ENCODE measurements at places on chromosomes 4 and X. TPM values are rescaled to one million over a fixed set of nuclear protein-coding genes. Genes with fewer than 3 reads are reported as not detected.

Gene SERTM2
- not detected for total RNA-seq

Gene PDE6B
- not detected for total RNA-seq

Gene XAGE1B
- 220 TPM for total RNA-seq

Gene SULT1E1
- not detected for total RNA-seq

Gene RUFY3
- 6.9 TPM for total RNA-seq

Gene LRCH2
- total RNA-seq: 0.03 TPM

Gene NEUROG2
- not detected for total RNA-seq

Gene NSUN7
- total RNA-seq: 0.42 TPM

Gene MRPS18C
- 59.6 TPM for total RNA-seq

Gene LRP2BP
- total RNA-seq: 0.14 TPM

Gene FAM9B
- not detected for total RNA-seq

Gene ANOS1
- not detected for total RNA-seq

Gene ASMT
- total RNA-seq: 0.53 TPM

Gene SPIN2A
- total RNA-seq: 0.11 TPM

Gene ARHGAP36
- not detected for total RNA-seq

Gene ADH1A
- total RNA-seq: not detected

Gene TCEANC
- 0.59 TPM for total RNA-seq

Gene EGF
- total RNA-seq: 0.33 TPM

Gene GSX2
- not detected for total RNA-seq

Gene TCEAL2
- not detected for total RNA-seq

Gene ADAM29
- total RNA-seq: not detected

Gene EDA
- total RNA-seq: 0.41 TPM

Gene TMSB15C
- 0.16 TPM for total RNA-seq

Gene DDIT4L
- total RNA-seq: 0.27 TPM

Gene CXCR3
- total RNA-seq: 0.10 TPM

Gene FAAH2
- 0.12 TPM for total RNA-seq

Gene ERAS
- not detected for total RNA-seq

Gene SPARCL1
- total RNA-seq: not detected

Gene UCHL1
- total RNA-seq: 964 TPM

Gene PSAPL1
- 0.33 TPM for total RNA-seq

Gene OCIAD2
- 104 TPM for total RNA-seq

Gene CFAP99
- 0.06 TPM for total RNA-seq

Gene RFC1
- 17.7 TPM for total RNA-seq

Gene GPR34
- 0.14 TPM for total RNA-seq

Gene ARMCX1
- 0.33 TPM for total RNA-seq

Gene CLCN4
- 3.6 TPM for total RNA-seq

Gene DRD5
- total RNA-seq: not detected

Gene RBM46
- total RNA-seq: not detected

Gene PDZD4
- 3.4 TPM for total RNA-seq

Gene NDUFA1
- 317 TPM for total RNA-seq

Gene PRDM5
- 5.3 TPM for total RNA-seq

Gene FHDC1
- total RNA-seq: 0.71 TPM

Gene NXF2B
- total RNA-seq: not detected

Gene NPFFR2
- not detected for total RNA-seq

Gene DCLK2
- total RNA-seq: 9.9 TPM

All from A549 treated with GW870086 at 1 μM for 4 hours (cell line).